NCI-H2171 (cell line): ENCODE measurements at places on chromosomes 6 and 20.

- no peak for DNase-seq
These were observed 49.6 kb upstream of the RNF146 start for GRCh38 chr6:127216810-127217789.

GRCh38 chr6:105872249-105872648 is 213.9 kb upstream of the PRDM1 start:
- no peak for DNase-seq

DNA sequence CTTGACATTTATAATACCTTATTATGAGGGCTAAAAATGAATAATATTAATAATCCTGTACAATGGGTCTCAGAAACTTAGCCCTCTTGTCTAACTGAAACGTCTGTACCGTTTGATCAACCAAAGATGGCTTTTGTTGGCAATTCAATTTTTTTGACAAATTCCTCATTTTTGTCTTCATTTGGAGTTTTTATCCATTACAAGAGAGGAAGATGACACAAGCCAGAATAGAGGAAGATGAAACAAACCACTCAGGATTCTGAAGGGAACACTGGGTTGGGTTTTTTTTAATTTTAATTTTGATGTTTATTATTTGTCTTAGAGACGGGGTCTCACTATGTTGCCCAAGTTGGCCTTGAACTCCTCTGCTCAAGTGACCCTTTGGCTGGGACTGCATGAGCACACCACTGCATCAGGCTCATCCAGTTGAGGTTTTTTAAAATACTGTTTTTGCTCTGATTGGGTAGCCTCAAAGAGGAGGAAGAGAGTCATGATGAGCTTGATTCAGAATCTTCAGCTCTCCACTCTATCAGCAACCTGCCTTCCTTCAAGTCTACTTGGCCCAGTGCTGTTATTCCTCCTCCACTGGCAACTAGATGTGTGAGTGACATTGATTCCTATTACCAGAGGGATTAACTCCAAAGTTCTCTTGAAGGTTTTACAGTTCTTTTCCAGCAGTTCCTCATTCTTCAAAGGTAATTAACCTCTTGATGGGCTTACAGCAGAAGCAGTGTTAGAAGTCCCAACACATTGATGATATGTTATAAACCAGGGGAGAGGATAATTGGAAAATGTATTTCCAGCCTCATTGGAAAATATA is 71.3 kb downstream of the ATXN1 start:
- DNase-seq, result no peak

DNA sequence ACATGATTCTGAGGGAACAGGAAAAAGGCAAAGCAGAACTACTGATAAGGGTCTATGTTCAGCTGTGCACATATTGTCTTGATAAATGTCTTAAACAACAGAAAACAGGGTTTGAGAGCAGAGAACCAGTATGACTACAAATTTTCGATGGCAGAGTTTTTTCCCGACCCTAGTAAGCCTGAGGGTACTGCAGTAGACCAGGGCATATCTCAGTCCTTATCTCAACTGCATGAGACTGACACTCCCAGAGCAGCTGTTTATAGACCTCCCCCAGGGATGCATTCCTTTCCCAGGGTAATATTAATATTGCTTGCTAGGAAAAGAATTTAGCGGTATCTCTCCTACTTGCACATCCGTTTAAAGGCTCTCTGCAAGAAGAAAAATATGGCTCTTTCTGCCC is 1176.8 kb upstream of the ADGRB3 start:
- no peak for DNase-seq

GRCh38 chr6:60891606-60892005 is 1394.4 kb downstream of the KHDRBS2 start:
- no peak for DNase-seq

GRCh38 chr20:62269378-62269777 is 31.1 kb downstream of the OSBPL2 start:
- DNase-seq, result no peak

- no peak for DNase-seq
These were observed 886 bp upstream of the NFATC2 start for GRCh38 chr20:51543422-51543788.

DNA sequence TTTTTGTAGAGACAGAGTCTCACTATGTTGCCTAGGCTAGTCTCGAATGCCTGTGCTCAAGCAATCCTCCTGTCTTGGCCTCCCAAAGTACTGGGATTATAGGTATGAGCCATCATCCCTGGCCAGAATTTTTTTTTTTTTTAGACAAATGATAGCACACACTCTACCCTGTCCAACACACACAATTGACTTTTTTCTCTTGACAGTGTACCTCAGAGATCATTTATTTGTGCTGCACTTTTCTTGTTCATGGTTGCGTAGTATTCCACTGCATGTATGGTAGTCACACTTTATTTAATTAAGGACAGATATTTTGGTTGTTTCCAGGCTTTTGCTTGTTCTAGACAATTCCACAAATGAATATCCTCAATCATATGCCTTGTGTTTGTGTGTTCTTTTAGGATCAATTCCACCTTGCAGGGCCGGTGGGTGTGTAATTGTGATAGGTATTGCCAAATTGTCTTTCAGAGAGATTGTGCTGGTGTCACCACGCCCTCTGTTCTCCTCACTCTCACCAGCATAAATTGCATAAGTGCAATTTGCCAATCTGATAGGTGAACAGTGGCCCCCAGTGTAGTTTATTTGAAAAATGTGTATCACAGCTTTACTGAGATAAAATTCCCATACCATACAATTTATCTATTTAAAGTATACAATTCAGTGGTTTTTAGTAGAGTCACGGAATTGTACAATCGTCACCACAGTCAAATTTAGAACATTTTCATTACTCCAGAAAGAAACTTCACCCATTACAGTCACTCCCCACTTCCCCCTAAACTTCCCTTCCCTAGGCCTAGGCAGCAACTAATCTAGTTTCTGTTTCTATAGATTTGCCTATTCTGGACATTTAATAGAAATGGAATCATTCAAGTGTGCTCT is 20.1 kb downstream of the SRC start:
- no peak for DNase-seq

DNA sequence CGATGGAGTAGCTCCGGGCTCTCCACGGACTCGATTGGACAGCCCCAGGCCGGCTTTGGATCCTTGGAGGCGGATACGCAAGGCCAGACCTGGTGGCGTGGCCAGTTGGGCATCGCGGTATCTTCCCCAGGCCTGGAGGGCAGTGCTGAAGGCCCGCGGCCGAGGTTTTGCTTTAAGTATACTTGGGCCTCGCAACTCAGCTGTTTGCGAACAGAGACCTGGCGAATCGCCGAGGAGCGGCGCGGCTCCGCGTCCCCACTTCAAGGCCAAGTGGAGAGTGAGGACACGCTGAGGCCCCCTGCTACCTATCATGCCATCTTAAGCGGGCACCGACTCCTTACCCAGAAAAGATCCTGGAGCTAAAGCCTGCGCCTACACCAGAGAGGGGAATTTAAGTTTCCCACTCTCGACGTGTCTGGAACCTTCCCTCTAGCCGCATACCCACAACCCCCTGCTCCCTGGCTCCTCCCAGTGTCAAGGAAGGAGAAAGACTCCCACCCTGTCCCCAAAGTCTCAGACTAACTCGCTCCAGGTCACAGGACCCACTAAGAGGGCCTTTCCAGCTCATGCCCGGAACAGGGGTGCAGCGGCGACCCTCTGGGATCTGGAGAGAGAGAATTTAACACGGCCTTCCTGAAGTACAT is 4.1 kb downstream of the LINC00237 start:
- no peak for DNase-seq
